ENCODE measurements at places on chromosomes 2 and 18. TPM values are rescaled to one million over a fixed set of nuclear protein-coding genes. Genes with fewer than 3 reads are reported as not detected.

DNA sequence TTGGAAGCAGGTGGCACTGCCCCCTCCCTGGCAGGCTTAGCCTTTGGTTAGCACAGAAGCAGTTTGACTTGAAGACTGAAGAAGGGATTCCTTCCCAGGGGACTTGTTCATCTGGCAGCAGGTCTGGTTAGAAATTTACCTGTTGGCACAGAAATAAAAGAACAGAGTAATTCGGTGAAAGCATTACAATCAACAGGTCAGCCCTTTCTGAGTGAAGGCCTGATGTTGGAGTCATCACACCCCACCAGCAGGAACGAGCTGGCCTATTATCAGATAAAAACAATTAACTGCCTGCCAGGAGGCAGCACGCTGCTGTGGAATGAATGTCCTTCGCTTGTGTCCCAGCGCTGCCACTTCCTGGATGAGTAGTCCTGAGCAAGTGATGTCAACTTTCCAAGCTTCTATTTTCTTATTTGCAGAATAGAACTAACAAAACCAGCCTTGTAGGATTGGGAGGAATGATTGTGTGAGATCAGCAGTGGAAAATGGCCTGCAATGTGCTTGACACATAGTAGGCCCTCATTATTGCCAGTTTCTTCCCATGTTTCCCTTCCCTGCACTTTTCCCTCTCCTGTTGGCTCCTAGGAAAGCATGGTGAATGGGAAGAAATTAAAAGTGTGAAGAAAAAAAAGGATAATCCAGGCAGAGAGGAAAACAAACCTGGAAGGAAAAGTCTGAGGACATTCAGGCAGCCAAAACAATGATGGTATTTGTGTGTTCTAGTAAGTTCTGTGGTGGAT lies 29.0 kb downstream of the LGALSL start:
- DNase-seq = no peak

- no peak for DNase-seq
These were observed 972 bp upstream of the DLX2 start for GRCh38 chr2:172103471-172104272.

GPBAR1 gene
- 0.63 TPM for total RNA-seq

- no peak for DNase-seq
These were observed 233.8 kb downstream of the LDLRAD4 start for GRCh38 chr18:13452388-13452811.

DNA sequence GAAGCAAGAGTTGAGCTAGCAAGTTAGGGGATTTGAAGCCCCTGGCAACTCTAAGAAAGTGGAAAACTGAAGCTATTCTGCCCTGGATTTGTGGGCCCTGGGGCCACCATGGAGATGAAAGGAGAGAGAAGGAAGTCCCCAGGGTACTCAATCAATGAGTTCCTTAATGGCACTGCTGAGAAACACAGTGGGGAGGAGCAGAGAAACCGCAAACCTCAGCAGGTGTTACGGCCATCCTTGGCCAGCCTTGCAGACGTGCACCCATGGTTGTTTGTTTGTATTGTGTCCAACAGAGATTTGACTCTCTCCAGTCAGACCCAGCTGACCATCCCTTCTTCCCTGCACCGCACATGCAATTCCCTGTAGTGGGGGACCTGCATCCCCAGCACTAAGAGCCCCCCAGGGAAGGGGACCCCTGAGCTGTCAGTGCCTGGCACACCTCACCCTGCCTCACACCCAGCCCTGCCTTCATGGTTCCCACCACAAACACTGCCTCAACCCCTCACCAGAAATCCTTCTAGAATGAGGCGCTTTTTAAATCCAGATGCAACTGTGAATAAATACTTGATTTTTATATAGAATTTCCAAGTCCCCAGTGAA lies 255.3 kb downstream of the SH3BP4 start:
- DNase-seq = peak; percentile 43

GRCh38 chr2:198930170-198930569 lies 527.6 kb downstream of the SATB2 start:
- DNase-seq = no peak

- DNase-seq = peak; percentile 27
These were observed 539.5 kb downstream of the NRXN1 start for GRCh38 chr2:50492477-50492851.

DQX1 gene
- 0.76 TPM for total RNA-seq

ZNF804A gene
- total RNA-seq = not detected

ELOA2 gene
- total RNA-seq = not detected

Data from H1 (cell line).